ENCODE measurements at places on chromosomes 3 and 15. TPM values are rescaled to one million over a fixed set of nuclear protein-coding genes. Genes with fewer than 3 reads are reported as not detected.

GRCh38 chr3:42402394-42403096 is 7.9 kb downstream of the LYZL4 start:
- H3K4me1 ChIP-seq, result no peaks in the 10 kb centered on the region
- no peaks in the 10 kb centered on the region for H3K27me3 ChIP-seq
- H3K4me3 ChIP-seq, result no peak overlapping the region
- DNase-seq, result no peak
- H3K27ac ChIP-seq, result no peak overlapping the region

DNA sequence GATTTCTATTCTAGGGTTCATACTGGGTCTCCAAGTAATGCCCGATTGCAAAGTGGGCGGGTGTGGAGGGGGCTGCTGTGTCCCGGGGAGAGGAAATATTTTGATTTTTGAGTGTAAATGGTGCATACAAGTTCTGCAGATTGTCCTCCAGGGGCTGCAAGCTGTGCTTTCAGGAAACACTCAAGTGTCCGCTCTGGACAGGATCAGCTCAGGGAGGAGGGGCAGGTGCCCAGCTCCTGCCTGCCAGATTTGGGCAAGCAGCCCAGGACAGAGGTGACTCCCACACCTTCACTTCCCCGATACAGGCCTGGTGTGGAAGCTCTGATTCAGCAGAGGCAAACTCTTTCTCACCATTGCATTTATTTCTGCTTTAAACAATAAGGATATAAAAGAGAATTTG is 142.7 kb downstream of the ALDH1A2 start:
- DNase-seq, result no peak
- no peak overlapping the region for H3K4me3 ChIP-seq
- no peaks in the 10 kb centered on the region for H3K36me3 ChIP-seq
- no peaks in the 10 kb centered on the region for H3K27me3 ChIP-seq

- H3K4me3 ChIP-seq, result no peak overlapping the region
- no peak for DNase-seq
- H3K27me3 ChIP-seq, result no peaks in the 10 kb centered on the region
- no peaks in the 10 kb centered on the region for H3K36me3 ChIP-seq
These were observed 562.6 kb downstream of the ZNF385D start for GRCh38 chr3:21188459-21188858.

GRCh38 chr3:129555616-129556357 is 12.8 kb downstream of the H1-8 start:
- no peak overlapping the region for H3K4me3 ChIP-seq
- no peaks in the 10 kb centered on the region for H3K27me3 ChIP-seq
- no peaks in the 10 kb centered on the region for H3K36me3 ChIP-seq
- DNase-seq, result no peak
- H3K27ac ChIP-seq, result peak overlapping the region; percentile 95

- H3K4me1 ChIP-seq, result no peaks in the 10 kb centered on the region
- no peak overlapping the region for H3K4me3 ChIP-seq
- no peaks in the 10 kb centered on the region for H3K27me3 ChIP-seq
- H3K36me3 ChIP-seq, result no peaks in the 10 kb centered on the region
These were observed 158.2 kb downstream of the SPATA16 start for GRCh38 chr3:172982736-172983364.

DNA sequence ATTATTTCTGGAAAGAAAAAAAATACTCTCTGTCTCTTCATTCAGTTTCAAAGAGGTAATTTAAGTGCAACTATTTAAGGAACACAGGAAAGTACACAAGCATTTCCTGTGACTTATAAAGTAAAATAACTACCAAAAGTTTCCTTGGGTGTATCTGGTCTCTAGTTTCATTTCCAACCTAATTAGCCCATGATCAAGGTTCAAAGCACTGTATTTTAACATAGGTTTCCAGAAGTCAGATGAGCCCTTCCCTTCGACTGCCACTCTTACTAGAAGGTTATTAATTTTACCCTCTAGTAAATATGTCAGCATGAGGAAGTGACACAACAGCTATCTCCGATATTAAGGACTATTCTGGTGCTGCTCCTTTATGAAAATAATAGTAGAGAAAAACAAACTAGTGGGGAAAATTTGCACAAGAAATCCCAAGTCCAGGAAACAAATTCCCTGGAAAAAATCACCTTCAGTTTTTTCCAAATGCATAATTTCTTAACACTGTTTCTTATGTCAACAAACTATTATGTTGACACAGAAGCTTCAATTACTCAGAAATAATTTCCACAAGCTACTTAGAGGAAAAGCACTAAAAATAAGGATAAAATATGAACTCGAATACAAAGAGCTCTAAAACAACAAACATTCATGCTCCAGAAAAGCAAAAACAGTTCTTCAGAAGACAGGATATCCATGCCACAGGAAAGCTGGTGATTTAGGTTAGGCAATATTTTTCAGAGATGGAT is 35.3 kb downstream of the CCPG1 start:
- H3K27me3 ChIP-seq, result no peaks in the 10 kb centered on the region
- peaks cover 6% of the 10 kb centered on the region for H3K4me1 ChIP-seq
- no peak overlapping the region for H3K27ac ChIP-seq

DNA sequence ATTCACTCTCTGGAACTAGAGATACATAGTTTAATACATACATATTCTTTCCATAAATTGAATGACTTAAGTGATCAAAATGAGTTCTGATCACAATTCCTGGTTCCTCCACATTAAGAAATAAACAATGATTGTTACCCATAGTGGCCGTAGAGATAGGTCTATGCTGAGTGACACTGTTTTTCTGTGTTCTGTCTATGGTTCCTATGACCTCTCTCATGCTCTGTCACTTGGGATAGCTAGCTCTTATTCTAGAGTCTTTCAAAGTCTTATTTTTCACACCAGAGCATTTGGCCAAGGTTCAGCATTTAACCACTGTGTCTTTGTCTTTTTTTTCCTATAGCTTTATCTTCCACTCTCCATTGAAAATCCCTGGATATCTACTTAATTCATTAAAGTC is 132.4 kb downstream of the GOLGA6L6 start:
- no peak overlapping the region for H3K4me3 ChIP-seq
- no peaks in the 10 kb centered on the region for H3K36me3 ChIP-seq
- DNase-seq, result no peak
- no peaks in the 10 kb centered on the region for H3K27me3 ChIP-seq
- H3K27ac ChIP-seq, result no peak overlapping the region
- H3K4me1 ChIP-seq, result no peaks in the 10 kb centered on the region

- no peaks in the 10 kb centered on the region for H3K27me3 ChIP-seq
- no peak for DNase-seq
- H3K4me3 ChIP-seq, result no peak overlapping the region
- H3K27ac ChIP-seq, result no peak overlapping the region
These were observed 12.7 kb downstream of the ZNF35 start for GRCh38 chr3:44661189-44661588.

The FAM81A gene
- 10.5 TPM for total RNA-seq

The ADGRG7 gene
- not detected for total RNA-seq

The SLC15A2 gene
- total RNA-seq, result 13.2 TPM

The RYR3 gene
- 1.2 TPM for total RNA-seq

Data from tibial nerve (tissue), 4 donors.